GM12878 (cell line): ENCODE measurements at places on chromosomes 4 and X. TPM values are rescaled to one million over a fixed set of nuclear protein-coding genes. Genes with fewer than 3 reads are reported as not detected.

Gene CTAG1B
- not detected in 2 replicates for total RNA-seq

Gene NMU
- total RNA-seq: 0.40 TPM in 1 of 2 replicates, not detected in the other

Gene GRIA3
- total RNA-seq: 0.51 and 2.1 TPM in 2 replicates

Gene KLHL13
- 13.5 and 14.7 TPM in 2 replicates for total RNA-seq

DNA sequence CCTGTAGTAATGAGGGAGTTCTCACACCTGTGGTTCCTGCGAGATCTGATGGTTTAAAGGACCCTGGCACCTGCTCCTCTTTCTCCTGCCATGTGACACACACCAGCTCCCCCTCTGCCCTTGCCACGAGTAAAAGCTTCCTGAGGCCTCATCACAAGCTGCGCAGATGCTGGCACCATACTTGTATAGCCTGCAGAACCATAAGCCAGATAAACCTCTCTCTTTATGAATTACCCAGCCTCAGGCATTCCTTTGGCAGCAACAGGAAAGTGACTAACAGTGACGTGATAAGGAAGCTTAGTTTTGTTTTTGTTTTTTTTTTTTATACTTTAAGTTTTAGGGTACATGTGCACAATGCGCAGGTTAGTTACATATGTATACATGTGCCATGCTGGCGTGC lies 130.9 kb downstream of the AFAP1 start:
- DNase-seq: no peak

DNA sequence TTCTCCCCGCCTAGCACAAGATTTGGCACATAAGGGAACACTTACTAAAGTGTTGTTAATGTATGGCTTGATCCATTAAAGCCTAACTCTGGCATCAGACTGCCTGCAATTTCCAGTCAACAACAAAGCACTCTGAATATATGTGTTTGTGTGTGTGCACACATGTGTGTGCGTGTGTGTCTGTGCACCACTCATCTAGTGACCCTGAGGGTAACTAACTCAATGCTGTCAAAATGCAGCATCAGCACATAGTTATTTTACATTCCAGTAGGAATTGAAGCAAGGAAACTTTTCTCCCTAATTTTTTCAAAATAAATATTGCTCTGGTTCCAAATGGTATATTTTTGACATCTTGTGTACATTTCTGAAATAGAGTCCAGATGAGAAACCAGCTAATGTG lies 94.4 kb downstream of the SHROOM4 start:
- DNase-seq: no peak

DNA sequence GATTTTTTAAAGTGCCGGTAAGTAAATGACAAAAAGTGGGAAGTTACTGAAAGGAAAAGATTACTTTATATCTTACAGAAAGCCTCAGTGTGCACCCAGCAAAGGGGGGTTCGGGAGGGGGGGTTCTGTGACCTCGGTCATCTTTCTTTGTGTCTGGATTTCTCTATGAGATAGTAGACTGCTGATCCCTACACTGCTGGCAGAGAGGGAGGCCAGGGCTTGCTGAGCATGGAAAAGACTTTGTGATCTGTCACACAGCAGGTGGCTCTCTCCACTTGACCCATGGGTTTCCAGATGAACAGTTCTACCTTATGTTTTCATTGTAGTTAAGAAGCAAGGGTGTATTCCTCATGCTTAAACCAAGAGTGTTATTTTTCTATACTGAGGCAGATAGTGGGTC lies 475.6 kb downstream of the PCDH10 start:
- no peak for DNase-seq

GRCh38 chr4:173488074-173488473 lies 42.0 kb downstream of the HAND2 start:
- DNase-seq: no peak

GRCh38 chr4:18869166-18869565 lies 847.6 kb upstream of the LCORL start:
- DNase-seq: no peak
